Activated naive CD8-positive, alpha-beta T cell treated with anti-CD3 and anti-CD28 coated beads for 36 hours (primary cell): ENCODE measurements at places on chromosomes 12 and 14. TPM values are rescaled to one million over a fixed set of nuclear protein-coding genes. Genes with fewer than 3 reads are reported as not detected.

The CPSF2 gene
- 121 TPM for total RNA-seq

The PRIMA1 gene
- not detected for total RNA-seq

The SRRM4 gene
- total RNA-seq: not detected

The TPPP2 gene
- total RNA-seq: not detected

The ENDOU gene
- total RNA-seq: 0.08 TPM

The VRK1 gene
- 96.8 TPM for total RNA-seq

The KRT73 gene
- total RNA-seq: 0.14 TPM

The FGD4 gene
- 0.45 TPM for total RNA-seq

The RASSF9 gene
- total RNA-seq: not detected

The WNT1 gene
- not detected for total RNA-seq

The FAM222A gene
- total RNA-seq: 1.8 TPM

The KRT81 gene
- not detected for total RNA-seq

The KCNA5 gene
- total RNA-seq: not detected

The TCL1B gene
- not detected for total RNA-seq

The RTN1 gene
- not detected for total RNA-seq

The OXA1L gene
- 140 TPM for total RNA-seq

The TEX52 gene
- not detected for total RNA-seq

The FITM1 gene
- not detected for total RNA-seq
